Activated T-helper 2 cell treated with anti-CD3 and anti-CD28 coated beads, Interferon-gamma antibody, Interleukin-2, Interleukin-4, amounts not matched to agents 10 μg/mL and 5 μg/mL and 100 μg/mL, durations not matched to agents 14 hours and 24 hours and 36 hours (primary cell): ENCODE measurements at places on chromosomes 3 and 15.

DNA sequence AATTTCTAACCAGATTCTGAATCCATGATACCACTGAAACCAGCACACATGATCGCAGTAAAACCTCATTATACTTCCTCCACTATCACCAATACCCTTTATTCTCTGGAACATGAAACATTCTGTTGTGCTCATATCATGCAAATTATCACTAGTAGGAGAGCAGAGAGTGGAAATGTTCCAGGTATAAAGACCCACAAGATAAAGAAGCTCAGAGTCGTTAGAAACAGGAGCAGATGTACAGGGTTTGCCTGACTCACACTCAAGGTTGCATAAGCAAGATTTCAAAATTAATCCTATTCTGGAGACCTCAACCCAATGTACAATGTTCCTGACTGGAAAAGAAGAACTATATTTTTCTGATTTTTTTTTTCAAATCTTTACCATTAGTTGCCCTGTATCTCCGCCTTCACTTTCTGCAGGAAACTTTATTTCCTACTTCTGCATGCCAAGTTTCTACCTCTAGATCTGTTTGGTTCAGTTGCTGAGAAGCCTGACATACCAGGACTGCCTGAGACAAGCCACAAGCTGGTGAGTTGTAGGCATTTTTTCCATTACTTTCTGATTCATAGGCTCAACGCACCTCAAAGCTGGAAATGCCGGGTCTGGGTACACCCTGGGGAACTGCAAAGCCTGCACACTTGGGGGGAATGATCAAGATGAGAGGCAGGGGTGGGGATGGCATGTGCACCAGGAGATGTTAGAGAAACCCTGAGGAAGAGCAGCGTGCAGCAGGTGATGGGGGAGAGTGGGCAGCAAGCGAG lies at the start of gene CCR2:
Gene CCR2, plus strand, starts transcription at position 465 of the 764 bp plus-strand sequence. CDS start 3,417 bp downstream, outside the sequence.
- H3K27ac ChIP-seq, result peak within 1 kb of the TSS; percentile 33
- peaks cover 67% of the 10 kb centered on the region for H3K4me1 ChIP-seq
- peaks cover 61% of the 10 kb centered on the region for H3K27me3 ChIP-seq
- no peak for DNase-seq

- DNase-seq, result no peak
- H3K36me3 ChIP-seq, result peaks cover 21% of the 10 kb centered on the region
- H3K4me3 ChIP-seq, result no peak overlapping the region
- peaks cover 7% of the 10 kb centered on the region for H3K27me3 ChIP-seq
- H3K27ac ChIP-seq, result no peak overlapping the region
These were observed 1.0 kb upstream of the RNF7 start for GRCh38 chr3:141737093-141737492.

GRCh38 chr3:138862924-138863775 lies 28.4 kb upstream of the PIK3CB start:
- H3K36me3 ChIP-seq, result no peaks in the 10 kb centered on the region
- H3K4me3 ChIP-seq, result no peak overlapping the region
- H3K4me1 ChIP-seq, result peaks cover 3% of the 10 kb centered on the region
- H3K27ac ChIP-seq, result no peak overlapping the region

GRCh38 chr15:85741662-85742061 lies 53.1 kb downstream of the KLHL25 start:
- no peaks in the 10 kb centered on the region for H3K4me1 ChIP-seq
- no peaks in the 10 kb centered on the region for H3K27me3 ChIP-seq
- H3K27ac ChIP-seq, result no peak overlapping the region
- no peak overlapping the region for H3K4me3 ChIP-seq
- no peak for DNase-seq
- peaks cover 87% of the 10 kb centered on the region for H3K36me3 ChIP-seq

- no peak overlapping the region for H3K4me3 ChIP-seq
- H3K27ac ChIP-seq, result no peak overlapping the region
- no peaks in the 10 kb centered on the region for H3K36me3 ChIP-seq
- peaks cover 33% of the 10 kb centered on the region for H3K27me3 ChIP-seq
- DNase-seq, result no peak
- peaks cover 16% of the 10 kb centered on the region for H3K4me1 ChIP-seq
These were observed 86.8 kb downstream of the BDH1 start for GRCh38 chr3:197468866-197469382.

DNA sequence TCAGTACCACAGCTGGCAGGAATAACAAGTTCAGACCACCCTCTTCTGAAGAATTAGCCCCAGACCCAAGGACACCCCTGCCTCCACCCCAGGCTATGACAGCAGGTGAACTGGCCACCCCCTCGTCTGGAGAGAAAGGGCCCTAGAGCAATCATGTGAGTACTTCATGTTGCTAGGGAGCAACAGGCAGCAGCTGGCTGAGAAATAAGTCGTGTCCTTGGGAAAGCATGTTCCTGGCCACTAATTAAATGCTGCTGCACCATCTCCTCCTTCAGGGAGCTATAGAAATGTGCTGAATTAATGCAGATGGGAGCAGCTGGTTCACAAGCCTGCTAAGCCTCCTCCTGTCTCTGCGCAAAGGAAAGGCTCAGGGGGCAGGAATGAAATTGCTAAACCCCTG lies 31.5 kb downstream of the MRPS11 start:
- H3K27ac ChIP-seq, result no peak overlapping the region
- H3K27me3 ChIP-seq, result no peaks in the 10 kb centered on the region
- no peaks in the 10 kb centered on the region for H3K36me3 ChIP-seq
- no peak for DNase-seq

DNA sequence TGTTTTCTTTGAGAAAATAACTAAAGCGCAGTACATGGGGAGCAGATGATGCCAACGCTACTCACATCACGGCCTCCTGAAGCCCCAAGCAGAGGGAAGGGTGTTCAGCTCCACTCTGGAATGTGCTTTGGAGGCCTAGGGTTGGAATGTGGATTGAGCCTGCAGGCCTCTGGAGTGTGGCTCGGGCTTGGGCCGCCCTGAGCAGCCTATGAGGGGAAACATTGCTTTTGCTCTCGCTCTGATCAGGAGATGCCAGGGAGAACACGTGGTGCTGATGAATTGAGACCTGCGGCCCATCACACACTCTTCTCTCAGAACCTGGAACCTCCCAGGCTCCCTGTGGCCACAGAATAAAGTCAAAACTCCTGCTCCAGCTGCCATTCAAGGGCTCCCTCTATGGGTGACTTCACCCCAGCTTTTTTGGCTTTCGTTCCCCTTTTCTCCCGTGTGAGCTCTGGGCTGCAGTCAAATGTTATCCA lies 23.3 kb downstream of the CCDC13 start:
- H3K27ac ChIP-seq, result no peak overlapping the region
- H3K27me3 ChIP-seq, result no peaks in the 10 kb centered on the region
- no peaks in the 10 kb centered on the region for H3K36me3 ChIP-seq
- no peak overlapping the region for H3K4me3 ChIP-seq
- peaks cover 14% of the 10 kb centered on the region for H3K4me1 ChIP-seq

GRCh38 chr15:65434201-65434600 lies 11.5 kb upstream of the IGDCC4 start:
- no peak overlapping the region for H3K4me3 ChIP-seq
- no peak for DNase-seq
- no peaks in the 10 kb centered on the region for H3K4me1 ChIP-seq
- H3K36me3 ChIP-seq, result no peaks in the 10 kb centered on the region
- H3K27ac ChIP-seq, result no peak overlapping the region

DNA sequence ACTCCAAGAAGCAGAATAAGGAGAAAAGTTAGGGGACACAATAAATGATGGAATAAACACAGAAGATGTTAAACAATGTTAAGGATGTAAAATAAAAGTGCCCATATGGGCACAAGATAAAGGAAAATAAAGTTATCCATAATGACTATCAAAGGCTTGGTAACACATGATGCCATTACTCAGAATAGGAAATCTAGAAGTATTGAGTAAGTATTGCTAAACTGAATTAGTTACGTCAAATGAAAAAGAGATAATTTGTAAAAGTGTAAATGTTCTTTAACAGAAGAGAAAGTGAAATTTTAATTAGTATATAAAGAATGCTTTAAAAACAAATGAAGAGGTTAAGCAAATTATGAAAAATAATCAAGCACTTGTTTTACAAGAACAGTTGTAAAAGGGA lies 6.7 kb downstream of the COPS2 start:
- no peak overlapping the region for H3K27ac ChIP-seq
- peaks cover 34% of the 10 kb centered on the region for H3K4me1 ChIP-seq
- peaks cover 24% of the 10 kb centered on the region for H3K36me3 ChIP-seq
- DNase-seq, result no peak
- H3K4me3 ChIP-seq, result no peak overlapping the region

- DNase-seq, result no peak
- no peak overlapping the region for H3K27ac ChIP-seq
- no peaks in the 10 kb centered on the region for H3K36me3 ChIP-seq
These were observed 184.3 kb downstream of the TJP1 start for GRCh38 chr15:29638011-29638410.

DNA sequence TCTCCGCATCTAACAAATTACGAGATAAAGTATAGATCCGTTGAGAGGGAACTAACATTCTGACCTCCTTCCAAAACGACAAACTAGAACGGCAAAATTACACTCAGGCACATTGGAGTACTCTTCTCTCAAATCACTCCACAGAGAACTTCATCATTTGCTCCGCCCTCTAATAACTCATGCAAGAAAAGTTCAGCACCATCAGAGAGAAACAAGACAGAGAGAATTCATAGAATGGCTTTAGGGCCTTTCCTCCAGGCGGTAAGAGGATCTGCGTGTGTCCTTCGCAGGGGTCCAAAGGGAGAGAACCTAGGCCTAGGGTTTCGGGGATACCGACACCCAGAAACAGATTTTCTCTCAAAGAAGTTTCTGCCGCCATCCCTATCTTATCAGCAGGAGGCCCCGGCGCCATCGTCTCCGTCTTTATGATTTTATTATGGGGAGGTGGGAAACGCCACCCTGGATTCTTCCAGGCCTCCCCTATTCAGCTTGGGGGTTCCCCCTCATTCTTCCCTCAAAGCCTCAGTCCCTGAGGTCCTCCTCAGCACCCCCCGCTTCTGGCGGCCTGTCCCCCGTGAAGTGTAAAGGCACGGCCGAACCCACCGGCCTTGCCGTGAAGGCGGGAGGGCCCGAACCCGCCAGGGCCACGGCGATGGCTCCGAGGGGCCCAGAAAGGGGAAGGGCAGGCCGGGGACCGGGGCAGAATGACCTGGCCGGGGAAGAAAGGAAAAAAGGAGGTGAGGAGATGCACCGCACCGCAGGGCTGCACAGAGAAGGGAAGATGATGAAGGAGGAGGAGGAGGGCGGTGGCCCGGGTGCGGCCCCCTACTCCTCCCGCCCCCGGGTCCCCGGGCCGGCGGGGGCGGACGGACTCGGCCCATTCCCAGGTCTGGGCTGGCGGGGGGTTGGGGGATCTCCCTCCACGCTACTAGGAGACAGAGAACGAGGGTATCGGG lies 768 bp downstream of the UBXN7 start:
- peak; percentile 17 for DNase-seq
- peak overlapping the region; percentile 92 for H3K27ac ChIP-seq
- peaks cover 15% of the 10 kb centered on the region for H3K36me3 ChIP-seq
- peak overlapping the region; percentile 86 for H3K4me3 ChIP-seq
- H3K4me1 ChIP-seq, result peaks cover 18% of the 10 kb centered on the region

DNA sequence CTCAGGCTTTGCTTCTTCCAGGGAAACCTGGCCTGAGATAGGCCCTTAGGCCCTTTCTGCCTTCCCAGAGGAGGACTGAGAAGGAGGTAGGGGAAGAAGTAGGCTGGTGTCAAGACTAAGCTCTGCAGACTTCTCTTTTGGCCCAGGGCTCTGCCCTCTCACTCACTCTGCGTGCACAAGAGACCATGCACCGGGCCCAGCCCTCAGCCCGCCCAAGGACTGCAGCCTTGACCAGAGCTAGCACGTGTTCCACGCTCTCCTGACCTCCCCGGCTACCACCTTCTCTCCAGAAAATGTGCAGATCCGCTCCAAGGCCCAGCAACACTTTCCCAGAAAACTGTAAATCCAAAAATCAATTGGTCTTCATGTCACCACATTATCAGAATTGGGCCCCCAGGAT lies 59.8 kb downstream of the SEMA5B start:
- H3K4me1 ChIP-seq, result no peaks in the 10 kb centered on the region
- peaks cover 21% of the 10 kb centered on the region for H3K27me3 ChIP-seq
- no peaks in the 10 kb centered on the region for H3K36me3 ChIP-seq
- no peak for DNase-seq
- H3K4me3 ChIP-seq, result no peak overlapping the region
- no peak overlapping the region for H3K27ac ChIP-seq

GRCh38 chr15:40469776-40470390 lies 901 bp upstream of the CHST14 start:
- peak overlapping the region; percentile 60 for H3K27ac ChIP-seq
- peak overlapping the region; percentile 56 for H3K4me3 ChIP-seq
- no peak for DNase-seq
- H3K4me1 ChIP-seq, result peaks cover 27% of the 10 kb centered on the region
- H3K27me3 ChIP-seq, result no peaks in the 10 kb centered on the region

- no peak overlapping the region for H3K27ac ChIP-seq
- peaks cover 11% of the 10 kb centered on the region for H3K27me3 ChIP-seq
These were observed 5.1 kb downstream of the LSAMP start for GRCh38 chr3:116440196-116440595.

DNA sequence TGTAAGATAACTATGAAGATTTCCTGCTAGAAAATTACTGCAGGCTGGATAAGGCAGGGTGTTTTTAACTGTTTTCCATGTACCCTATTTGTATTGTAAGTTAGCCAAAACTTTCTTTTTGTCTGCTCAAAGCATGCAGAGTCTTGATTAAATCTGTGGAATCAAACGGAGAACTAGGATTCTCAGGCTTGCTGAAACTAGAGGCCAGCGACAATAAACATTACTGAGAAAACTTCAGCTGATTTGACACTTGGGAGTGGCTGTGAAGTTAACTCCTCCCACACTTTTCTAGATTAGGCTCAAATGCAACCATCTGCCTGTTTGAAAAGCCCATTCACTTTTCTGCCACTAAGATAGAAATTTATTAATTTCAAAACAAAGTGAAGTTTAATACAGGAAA lies 153.2 kb upstream of the FRMD4B start:
- H3K4me1 ChIP-seq, result peaks cover 5% of the 10 kb centered on the region
- DNase-seq, result no peak

DNA sequence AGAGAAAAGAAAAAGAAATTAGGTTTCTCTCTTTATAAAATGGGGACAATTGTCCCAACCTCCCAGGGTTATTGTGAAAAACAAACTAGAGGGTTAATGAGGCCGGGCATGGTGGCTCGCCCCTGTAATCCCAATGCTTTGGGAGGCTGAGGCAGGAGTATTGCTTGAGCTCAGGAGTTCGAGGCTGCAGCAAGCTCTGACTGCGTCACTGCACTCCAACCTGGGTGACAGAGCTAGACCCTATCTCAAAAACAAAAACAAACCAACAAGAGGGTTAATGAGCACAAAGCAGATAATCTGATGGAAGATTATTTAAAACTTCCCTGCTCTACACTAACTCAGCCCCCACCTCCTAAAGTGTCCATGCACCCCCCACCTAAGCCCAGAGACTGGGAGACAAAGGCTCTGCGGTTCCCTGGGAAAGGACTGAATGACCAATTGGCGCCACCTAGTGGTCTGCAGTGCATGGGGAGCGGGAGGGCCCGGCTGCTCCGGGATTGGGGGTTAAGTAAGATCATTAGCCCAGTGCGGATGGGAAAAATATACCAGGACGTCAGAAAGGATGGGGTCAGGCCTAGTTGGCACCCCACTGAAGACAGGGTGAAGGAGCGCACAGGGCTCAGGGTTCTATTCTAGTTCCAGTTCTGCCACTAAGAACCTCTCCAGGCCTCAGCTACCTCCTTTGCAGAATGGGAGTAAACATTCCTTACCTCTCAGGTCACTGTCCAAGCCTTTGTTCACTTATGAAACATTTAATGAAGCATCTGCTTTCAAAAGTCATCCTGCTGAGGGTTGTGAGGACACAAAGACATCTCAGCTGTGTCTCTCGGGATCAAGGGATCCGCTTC lies 15.6 kb downstream of the PIF1 start:
- peaks cover 9% of the 10 kb centered on the region for H3K27me3 ChIP-seq
- no peak overlapping the region for H3K4me3 ChIP-seq
- H3K36me3 ChIP-seq, result no peaks in the 10 kb centered on the region
- H3K4me1 ChIP-seq, result peaks cover 3% of the 10 kb centered on the region

GRCh38 chr3:29889215-29889614 lies 608.3 kb downstream of the RBMS3 start:
- no peak for DNase-seq
- H3K36me3 ChIP-seq, result no peaks in the 10 kb centered on the region
- no peaks in the 10 kb centered on the region for H3K4me1 ChIP-seq
- no peaks in the 10 kb centered on the region for H3K27me3 ChIP-seq
